ENCODE measurements at places on chromosomes 3 and 15.

DNA sequence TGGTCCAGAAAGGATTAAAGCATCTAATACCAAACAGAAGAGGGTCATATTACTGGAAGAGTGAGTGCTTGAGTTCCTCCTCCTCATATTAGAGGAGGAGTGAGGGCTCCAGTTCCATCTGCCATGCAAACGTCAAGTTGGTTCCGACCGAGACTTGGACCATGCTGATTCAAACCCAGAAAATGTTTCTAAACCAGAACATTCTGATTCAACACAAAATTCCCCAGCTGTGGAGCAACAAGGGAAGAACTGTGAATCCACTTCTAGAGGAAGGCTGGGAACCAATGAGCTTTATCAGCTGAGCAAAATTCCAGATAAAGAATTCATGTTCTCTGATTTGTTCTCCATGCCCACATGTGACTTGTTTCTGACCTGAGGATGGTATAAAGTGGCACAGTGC lies 135.6 kb upstream of the WNT5A start:
- peak; percentile 17 for DNase-seq

GRCh38 chr3:103342205-103342731 lies 907.5 kb downstream of the ZPLD1 start:
- DNase-seq: no peak

DNA sequence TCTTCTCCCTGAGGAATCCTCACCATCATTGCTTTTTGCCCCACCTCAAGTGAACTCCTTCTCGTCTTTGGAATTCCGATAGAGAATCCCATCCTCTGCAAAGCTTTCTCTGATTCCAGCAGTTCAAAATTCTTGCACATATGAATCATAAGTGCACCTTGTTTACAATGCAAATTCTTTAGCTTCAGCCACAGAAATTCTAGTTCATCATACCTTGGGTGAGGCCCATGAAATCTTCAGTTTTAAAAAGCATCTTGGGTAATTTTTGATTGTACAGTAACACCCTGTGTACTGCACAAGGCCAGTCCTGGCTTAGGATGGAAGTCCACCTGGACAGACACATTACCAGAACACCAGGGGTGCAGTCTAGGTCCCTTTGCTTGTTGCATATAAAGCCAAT lies 30.8 kb downstream of the MDFIC2 start:
- DNase-seq: no peak

GRCh38 chr3:38650248-38650951 lies 913 bp upstream of the SCN5A start:
- DNase-seq: peak; percentile 4

- no peak for DNase-seq
These were observed 2.0 kb downstream of the GMNC start for GRCh38 chr3:190860521-190860920.

- DNase-seq: no peak
These were observed 23.1 kb downstream of the XXYLT1 start for GRCh38 chr3:195247863-195248189.

DNA sequence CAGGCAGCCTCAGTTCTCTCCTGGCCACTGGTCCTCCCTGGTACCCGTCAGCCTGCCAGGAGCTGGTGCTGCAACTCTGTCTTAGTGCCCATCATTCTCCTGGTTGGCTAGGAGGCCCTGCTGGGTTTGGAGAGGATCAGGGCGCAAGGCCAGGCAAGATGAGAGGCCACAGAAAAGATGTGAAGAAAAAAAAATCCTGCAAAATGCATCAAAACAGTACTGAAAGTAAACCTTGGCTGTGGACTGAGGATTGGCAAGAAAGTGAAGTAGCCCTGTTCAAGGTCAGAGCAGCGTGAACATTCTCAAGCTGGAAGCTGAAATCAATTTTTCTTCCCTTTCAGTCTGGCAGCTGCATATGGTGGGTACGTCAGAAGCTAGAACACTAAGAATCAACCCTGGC lies 74.2 kb downstream of the GTF2E1 start:
- DNase-seq: no peak

DNA sequence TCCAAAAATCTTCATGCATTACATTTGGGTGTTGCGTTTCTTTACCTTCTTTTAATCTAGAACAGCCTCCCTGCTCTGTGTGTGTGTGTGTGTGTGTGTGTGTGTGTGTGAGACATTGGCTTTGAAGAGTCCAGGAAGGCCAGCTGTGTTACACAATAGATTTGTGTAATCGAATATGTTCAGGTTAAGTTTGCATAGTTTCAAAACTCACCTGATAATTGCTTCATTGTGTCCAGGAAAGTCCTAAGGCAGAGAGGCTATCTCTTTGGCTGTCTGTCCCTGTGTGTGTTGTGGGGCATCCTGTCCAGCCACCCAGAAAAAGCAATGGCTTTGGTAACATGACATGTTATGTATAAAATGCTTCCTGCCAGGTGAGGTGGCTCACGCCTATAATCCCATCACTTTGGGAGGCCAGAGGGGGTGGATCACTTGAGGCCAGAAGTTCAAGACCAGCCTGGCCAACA lies 37.5 kb downstream of the ZNF710 start:
- no peak for DNase-seq

DNA sequence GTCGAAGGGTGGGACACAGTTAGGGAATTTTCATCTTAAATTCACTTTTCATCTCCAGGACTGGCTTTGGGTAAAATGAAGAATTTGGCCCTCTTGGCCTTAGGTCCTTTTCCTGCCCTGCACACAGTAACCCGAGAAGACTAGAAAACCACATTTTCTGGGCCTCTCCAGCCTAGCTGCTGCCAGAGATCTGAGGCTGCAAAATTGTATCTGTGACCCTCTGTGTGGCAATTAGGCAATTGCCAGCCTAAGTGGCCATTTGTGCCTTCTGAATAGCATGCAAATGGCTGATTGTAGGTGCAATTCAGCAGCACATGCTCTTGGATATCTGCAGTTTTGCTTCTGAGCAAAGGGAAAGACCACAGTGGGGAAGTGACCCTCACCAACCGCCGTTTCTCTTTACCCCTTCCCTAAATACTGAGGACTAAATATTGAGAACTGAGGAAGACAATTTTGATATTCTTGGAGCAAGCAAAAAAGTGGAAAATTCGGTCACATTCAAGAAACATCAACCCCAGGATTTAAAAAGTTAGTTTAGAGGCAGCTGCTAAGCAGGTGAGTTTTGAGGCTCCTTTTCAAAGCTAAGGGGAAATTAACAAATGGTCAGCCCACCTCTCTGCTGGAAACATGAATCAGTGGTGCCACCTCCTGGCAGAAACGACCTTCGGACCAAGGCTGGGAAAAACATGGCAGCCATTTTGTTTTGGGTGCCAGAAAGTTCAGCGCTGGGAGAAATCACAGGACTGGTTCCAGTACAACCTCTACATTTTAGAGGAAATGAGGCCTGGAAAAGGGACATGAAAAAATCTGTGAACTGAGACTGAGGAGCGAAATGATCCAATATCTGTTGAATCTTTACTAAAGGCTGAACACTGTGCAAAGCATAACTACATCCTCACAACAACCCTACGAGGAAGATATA lies 56.6 kb upstream of the PRTG start:
- peak; percentile 55 for DNase-seq

DNA sequence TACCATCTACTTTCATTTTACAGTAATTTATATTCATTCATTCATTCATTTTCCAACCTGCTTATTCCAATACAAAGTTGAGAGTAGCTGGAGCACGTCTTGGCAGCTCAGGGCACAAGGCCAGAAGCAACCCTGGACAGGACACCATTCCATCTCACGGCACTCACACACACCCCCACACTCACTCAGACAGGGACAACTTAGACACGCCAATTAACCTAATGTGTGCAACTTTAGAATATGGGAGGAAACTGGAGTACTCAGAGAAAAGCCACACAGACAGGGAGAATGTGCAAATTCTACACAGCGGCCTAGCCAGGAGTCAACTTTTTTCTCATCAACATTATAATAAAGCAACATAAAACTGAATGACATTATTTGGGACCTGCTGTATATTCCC lies 46.7 kb downstream of the IGF2BP2 start:
- no peak for DNase-seq

GRCh38 chr15:69760258-69760845 lies 307.7 kb downstream of the RPLP1 start:
- no peak for DNase-seq

GRCh38 chr3:16897254-16897926 lies 12.6 kb downstream of the PLCL2 start:
- peak; percentile 54 for DNase-seq

GRCh38 chr3:58783845-58784244 lies 117.3 kb upstream of the FAM3D start:
- no peak for DNase-seq
